Stimulated activated CD4-positive, alpha-beta T cell treated with anti-CD3 and anti-CD28 coated beads, Interleukin-4, amount 100 ng/mL, for 1 hour (primary cell): ENCODE measurements at places on chromosomes 1 and 21.

GRCh38 chr1:17404820-17405219 lies 32.8 kb downstream of the PADI6 start:
- no peak for DNase-seq

DNA sequence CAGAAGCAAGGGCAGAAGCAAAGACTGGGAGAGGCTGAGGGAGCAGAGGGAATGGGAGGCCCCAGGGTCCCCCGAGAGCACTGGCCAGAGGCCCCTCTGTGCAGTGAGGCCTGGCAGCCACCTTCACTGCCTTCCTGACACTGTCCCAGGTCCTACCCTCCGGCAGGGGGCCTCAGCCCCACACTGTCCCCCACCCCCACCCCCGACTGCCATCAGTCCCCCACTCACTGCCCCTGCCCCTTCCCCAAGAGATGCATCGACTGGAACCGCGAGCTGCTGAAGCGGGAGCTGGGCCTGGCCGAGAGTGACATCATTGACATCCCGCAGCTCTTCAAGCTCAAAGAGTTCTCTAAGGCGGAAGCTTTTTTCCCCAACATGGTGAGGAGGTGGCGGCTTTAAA lies 13.0 kb upstream of the PADI6 start:
- no peak for DNase-seq

- no peak for DNase-seq
These were observed 9.3 kb downstream of the CHML start for GRCh38 chr1:241630899-241631298.

DNA sequence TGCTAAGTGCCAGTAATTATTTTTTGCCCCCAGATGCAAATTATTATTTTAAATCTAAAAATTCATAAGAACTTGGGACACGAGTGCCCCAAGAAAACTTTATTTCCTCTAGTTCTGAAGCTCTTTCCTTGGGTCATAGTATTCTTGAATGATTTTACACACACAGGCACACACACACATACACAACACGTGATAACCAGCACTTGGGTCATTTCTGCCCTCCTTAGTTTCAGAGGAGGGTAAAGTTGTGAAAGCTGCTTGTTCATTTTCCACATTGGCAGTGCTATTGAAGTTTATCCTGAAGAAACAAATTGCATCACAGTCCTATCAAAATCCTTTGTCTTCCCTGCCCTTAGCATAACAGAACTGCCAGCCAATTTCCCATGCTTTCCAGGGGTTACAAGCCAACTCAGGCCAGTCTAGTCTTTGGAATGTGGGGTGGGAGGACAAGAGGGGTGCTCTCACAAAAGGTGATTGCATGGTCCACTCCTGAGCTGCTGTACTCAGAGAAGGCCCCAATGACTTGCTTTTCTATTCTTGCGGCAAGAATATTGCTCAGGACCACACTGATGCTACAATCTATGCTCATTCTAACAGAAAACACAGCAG lies 98.5 kb upstream of the POGK start:
- DNase-seq, result no peak

- no peak for DNase-seq
These were observed 22.7 kb downstream of the COL6A1 start for GRCh38 chr21:46004168-46004861.

DNA sequence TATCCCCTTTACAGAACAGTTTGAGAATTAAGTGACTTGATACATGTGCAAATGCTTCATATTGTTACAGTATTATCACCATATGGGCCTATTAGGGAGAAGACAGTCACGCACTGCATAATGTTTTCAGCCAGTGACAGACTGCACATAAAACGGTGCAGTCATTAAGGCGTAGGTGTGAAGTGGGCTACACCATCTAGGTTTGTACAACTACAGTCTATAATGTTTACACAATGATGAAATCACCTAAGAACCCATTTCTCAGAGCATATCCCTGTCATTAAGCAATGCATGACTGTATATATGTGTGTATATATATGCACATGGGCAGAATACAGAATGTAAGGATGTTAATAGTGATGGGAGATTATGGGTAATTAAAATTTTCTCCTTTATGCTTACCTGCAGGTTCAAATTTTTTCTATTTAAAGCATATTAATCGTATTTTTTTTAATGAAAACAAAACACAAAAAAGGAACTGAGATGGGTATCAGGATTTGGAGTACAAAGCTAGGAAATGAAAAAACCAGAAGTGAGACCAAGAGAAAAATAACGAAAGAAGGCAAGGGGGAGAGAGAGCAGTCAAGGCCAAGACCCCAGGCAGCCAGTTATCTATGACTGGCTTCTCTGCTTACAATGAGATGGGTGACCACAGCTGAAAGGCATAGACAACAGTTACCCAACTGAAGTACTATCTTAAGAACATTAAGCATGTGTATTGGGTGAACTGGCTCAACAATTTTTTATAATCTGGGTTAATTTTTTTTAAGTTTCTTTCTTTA lies 122.9 kb upstream of the DAB1 start:
- no peak for DNase-seq

DNA sequence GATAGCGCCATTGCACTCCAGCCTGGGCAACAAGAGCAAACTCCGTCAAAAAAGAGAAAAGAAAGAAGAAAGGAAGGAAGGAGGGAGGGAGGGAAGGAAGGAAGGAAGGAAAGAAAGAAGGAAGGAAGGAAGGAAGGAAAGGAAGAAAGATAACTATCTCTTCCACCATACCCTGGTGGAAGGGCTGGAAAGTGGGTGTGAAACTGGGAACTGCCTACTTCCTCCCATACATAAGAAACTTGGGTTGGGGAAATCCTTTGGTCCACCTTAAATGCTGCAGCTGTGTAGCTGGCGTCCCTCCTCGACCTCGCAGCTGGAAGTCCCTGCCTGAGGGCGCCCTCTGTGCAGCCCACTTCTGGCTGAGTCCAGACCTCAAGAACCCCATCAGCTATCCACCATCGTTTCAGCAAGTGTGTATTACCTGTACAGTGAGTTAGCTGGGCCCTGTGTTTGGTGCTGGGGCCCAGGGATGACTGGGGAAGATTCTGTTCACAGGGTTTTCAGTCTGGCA lies 4.6 kb upstream of the FAM167B start:
- DNase-seq, result no peak

- DNase-seq, result no peak
These were observed 171.3 kb upstream of the AJAP1 start for GRCh38 chr1:4483021-4483625.

GRCh38 chr1:3644273-3644672 lies 5.6 kb downstream of the WRAP73 start:
- DNase-seq, result no peak

GRCh38 chr1:16229976-16230740 lies 6.8 kb downstream of the CPLANE2 start:
- DNase-seq, result no peak

DNA sequence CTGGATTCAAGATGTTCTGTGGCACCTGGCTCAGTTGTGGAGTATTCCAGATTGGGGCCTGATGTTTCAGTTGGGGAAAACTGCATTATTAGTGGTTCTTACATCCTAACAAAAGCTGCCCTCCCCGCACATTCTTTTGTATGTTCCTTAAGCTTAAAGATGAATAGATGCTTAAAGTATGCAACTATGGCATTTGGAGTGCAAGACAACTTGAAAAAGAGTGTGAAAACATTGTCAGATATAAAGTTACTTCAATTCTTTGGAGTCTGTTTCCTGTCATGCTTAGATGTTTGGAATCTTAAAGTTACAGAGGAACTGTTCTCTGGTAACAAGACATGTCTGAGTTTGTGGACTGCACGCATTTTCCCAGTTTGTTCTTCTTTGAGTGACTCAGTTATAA lies 7.2 kb downstream of the FPGT start:
- DNase-seq, result no peak

- no peak for DNase-seq
These were observed 159.9 kb downstream of the ACTL8 start for GRCh38 chr1:17914987-17915386.

- DNase-seq, result no peak
These were observed 4.3 kb downstream of the TP73 start for GRCh38 chr1:3656450-3657095.
